ENCODE measurements at places on chromosomes 16 and 17.

DNA sequence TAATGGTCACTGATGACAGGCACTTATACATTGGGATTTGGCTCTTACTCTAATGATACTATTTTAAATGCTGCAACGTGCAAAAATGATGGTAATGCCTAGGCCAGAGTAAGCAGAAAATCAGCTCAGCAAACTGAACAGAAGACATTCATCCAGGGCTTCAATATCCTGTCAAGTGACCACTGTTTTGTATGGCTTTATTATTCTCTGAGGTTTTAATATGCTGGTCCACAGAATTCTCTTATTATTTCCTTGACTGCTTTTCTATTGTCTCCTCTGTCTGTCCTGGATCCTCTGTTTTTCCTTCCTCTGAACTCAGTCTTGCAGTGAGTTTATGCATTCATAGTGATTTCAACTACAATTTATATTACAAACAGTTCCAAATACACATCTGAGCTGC, 90.8 kb upstream of the PMFBP1 start:
- DNase-seq: no peak

- DNase-seq: no peak
Measured at GRCh38 chr16:73086108-73086507, 38.2 kb upstream of the ZFHX3 start.

DNA sequence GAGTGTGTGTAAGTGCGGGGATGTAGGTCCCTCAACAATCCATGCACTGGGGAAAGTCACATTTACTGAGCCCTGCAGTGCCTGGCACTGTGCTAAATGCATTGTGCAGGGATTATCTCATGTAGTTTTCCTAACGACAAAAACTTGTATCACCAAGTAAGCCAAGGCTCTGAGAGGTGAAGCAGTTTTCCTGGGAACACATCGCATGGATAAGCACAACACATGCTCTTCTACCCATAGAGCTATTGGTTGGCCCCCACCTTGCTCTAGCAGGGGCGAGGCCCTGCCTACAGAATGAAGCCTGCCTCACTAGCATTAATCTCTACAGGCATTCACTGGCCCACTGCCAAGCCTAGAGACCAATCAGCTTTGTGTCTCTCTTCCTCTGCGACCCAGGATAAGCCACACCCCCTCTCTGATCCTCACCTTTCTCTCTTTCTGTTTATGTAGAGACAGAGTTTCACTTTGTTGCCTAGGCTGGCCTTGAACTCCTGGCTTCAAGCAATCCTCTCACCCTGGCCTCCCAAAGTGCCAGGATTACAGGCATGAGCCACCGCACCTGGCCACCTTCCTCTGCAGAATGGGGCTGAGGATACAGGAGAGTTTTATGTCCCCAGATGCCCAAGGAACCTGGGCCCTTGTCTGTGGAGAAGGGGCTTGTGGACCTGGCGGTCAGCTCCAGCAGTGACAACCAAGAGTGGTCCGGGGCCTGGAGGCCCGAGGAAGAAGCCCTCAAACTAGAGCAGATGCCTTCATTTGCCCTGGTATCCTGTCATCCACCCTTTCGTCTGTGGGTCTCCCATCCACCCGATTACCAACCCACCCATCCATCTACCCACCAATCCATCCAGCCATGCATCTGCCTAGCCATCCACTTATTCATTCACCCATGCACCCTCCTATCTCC, 12.8 kb downstream of the CDH16 start:
- DNase-seq: no peak

DNA sequence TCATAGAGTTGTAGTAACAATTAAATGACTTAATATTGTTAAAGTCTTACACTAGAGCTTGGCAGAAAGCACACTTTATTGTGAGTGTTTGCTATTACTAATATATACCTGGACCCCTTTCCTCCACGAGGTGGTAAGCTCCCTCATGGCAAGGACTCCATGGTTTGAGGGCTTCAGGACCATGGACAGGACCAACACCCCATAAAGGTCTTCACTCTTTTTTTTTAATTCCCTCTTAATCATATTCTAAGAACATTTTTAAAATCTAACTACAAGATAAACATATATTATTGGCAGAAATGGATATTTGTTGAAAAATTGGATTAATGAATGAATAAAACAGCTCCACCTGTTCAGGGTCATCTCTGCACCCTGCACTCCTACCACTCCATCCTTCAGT, 154.5 kb downstream of the CBLN1 start:
- DNase-seq: no peak

- no peak for DNase-seq
Measured at GRCh38 chr16:14464796-14465195, 165.3 kb downstream of the PARN start.

DNA sequence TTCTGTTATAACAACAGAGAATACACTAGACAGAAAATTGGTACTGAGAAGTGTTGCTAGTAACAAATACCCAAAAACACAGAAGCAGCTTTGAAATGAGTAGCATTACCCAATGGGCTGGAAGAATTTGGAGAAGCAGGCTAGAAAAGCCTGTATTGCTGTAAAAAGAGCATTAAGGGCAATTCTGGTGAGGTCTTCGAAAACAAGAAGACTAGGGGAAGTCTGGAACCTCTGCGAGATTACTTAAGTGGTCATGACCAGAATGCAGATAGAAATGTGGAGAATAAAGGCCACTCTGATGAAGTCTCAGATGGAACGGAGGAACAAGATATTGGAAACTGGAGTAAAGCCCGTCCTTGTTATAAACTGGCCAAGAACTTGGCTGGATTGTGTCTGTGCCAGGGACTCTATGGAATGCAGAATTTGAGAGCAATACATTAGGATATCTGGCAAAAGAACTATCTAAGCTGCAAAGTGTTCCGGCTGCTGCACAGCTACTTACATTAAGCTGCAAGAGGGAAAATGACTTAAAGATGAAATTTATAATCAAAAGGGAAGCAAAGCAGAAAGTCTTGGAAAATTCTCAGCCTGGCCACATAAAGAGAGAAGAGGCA, 44.9 kb upstream of the PEMT start:
- DNase-seq: no peak

DNA sequence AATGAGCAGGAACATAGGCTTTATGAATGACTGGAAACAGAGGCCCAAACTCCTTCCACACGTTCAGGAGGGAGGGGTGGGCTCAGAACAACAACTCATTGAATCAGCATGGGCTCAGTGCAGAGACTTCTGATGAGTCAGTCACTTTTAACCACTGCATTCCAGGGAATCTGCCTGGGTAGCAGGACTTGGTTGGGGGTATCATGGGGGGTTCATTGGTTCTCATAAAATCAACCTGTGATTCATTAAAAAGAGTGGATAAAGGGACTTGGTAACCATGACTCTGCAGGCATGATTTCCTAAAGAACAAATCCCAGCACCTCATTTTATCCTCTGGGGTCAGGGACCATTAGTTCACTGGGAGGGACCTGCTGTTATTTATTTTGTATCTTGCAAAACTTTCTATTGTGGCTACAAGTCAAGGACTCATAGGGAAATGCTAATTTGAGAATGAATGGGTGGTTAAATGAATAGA, 13.8 kb downstream of the ITGB3 start:
- no peak for DNase-seq

DNA sequence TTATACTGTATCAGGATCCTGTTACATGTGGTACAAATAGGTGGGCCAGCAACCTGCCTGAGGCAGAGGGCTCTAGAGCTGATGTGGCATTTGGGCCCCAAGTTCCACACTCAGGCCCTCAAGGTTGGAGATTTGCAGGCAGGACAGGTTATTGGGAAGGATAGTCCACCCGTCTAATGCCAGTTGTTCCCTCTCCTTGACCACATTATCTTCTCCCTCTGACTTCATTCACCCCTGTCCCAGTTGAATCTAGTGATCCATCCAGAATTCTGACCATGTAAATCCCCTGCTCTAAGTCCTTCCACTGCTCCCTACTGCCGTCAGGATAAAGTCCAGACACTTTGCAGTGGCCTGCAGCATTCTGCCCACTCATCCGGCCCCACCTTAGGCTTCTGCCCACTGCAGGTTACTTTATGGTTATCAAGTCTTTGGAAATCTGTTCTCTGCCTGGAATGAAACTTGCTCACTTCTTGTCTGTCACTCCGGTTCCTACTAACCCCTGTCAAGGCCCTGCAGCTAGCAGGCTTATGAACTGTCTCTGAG, 1.9 kb upstream of the NFATC3 start:
- no peak for DNase-seq

DNA sequence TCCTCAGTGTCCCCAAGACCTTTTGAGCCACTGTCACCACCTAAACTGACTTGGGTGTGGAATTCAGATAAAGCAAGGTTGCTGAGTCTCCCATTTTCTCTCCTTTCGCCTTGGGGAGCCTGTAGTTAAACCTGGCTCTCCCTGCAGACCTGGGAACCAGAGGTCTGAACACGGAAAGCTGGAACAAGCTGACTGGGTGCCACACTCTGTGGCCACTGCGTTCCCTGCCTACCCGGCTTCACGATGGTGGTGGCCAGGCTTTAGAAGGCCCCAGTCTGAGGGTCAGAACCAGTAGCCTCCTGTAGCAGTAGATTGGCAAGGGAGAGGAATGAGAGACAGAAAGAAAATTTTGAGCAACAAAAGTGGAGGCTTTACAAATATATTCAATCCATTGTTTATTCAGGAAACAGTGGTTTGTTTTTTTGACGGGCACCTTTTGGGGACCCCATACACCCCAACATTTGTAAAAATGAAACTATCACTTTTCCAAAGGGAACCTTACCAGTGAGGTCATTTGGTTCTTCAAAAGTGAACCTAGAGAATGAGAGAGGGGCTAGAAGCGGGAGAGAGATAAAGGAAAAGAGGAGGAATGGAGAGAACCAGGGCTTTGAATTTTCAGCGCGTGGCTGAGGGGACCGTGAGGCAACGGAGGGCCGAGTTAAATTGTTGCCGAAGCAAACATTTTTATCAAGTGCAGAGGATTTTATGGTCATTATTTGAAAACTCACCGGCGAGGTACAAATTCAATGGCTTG, 1.8 kb upstream of the HOXB8 start:
- DNase-seq: no peak

GRCh38 chr17:56934280-56934679, 20.4 kb upstream of the TRIM25 start:
- DNase-seq: no peak

Measured in upper lobe of right lung (tissue), 1 donor.